ENCODE measurements at places on chromosomes 2 and 18. TPM values are rescaled to one million over a fixed set of nuclear protein-coding genes. Genes with fewer than 3 reads are reported as not detected.

GRCh38 chr2:226847090-226847489 is 11.2 kb downstream of the RHBDD1 start:
- no peak for DNase-seq

DNA sequence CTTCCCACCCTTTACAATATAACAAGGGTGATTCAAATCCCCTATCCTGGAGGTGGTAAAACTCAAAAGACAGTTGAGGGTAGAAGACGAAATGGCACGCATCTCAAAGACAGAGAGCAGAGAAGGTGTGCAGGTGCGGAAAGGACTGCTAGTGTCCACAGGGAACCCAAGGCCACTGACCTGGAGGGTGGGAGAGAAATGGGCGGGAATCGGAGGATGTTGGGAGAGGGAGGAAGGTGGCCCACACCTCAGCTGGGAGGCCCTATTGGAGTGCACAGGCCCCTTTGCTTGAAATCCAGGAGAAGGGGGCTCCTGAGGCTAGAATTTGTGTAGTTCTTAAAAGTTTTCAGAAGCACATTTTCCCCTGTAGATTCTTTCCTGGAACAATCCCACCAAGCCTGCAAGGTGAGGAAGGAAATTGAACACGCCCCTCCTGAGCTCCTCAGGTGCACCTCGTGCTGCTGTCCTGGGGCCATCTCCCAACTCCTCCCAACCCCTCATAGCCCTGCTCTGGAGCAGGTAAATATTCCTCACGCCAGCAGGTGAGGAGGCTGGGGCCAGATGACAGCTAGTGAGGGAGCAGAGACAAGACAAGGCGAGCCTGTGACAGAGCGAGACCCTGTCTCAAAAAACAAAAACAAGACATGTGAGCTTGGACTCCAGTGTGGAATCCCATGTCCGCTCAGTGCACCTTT is 99.3 kb downstream of the MCFD2 start:
- no peak for DNase-seq

EPHA4 gene
- total RNA-seq = 35.2 TPM

GRCh38 chr2:65264821-65265670 is 37.4 kb downstream of the ACTR2 start:
- no peak for DNase-seq

- DNase-seq = no peak
These were observed 44.7 kb downstream of the ANTXR1 start for GRCh38 chr2:69057660-69058059.

HOXD13 gene
- total RNA-seq = not detected

DNA sequence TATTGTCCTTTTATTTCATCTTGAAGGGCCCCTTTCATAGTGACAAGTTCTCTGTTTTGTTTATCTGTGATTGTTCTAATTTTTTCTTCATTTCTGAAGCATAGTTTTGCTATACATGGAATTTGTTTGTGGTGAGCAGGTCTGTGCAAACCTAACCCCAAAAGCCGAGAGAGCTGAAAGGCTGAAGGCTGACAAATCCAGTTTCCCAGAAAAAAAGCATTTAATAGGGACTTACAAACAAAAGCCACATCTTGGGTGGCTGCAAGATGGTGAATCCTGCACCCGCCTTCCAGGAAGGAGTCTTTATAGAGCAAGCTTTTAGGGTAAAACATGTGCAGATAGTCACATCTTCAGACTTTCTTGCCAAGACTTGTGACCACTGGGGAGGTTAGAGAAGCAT is 473.4 kb upstream of the TRIB2 start:
- no peak for DNase-seq

DNA sequence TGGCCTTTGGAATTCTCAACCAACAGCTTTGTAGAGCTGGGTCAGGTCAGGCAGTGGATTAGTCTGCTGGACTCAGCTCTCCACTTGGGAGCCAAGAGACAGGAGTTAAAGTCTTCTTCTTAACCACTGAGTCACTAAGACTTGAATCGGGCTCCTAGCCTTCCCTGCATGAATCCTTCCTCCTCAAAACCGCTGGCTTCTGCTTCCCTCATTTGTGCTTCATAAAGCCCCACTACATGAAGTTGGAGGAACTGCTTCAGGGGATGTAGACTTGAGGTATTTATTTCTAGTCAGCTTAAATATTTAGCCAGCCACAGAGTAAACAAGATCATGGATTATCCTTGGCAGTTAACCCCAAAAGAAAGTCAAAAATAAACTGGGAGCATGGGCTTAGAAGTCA is 536.3 kb upstream of the TNP1 start:
- DNase-seq = no peak

DNA sequence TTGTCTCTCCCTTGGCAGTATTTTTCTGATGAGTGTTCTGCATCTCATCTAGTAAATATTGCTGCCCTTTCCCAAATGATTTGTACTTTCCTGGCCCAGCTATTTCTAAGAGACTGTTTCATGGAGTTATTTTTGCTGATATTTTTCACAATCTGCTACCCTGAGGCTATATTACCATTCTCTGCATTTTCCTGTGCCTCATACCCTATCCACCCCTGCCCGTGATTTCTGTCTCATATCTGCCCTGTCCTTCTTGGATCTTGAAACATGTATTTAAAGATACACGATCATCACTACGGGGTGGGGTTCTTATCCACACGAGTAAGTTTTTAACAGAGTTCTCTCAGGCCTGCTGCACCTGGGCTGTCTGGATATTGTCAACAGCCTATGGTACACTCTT is 89.6 kb upstream of the EPAS1 start:
- DNase-seq = no peak

All from lower leg skin (tissue), 4 donors.